Central memory CD8-positive, alpha-beta T cell (primary cell): ENCODE measurements at places on chromosomes 13 and 19.

GRCh38 chr19:35116072-35116801 lies 614 bp downstream of the FXYD3 start:
- DNase-seq = no peak
- H3K4me3 ChIP-seq = no peak overlapping the region
- no peaks in the 10 kb centered on the region for H3K36me3 ChIP-seq
- H3K27ac ChIP-seq = no peak overlapping the region
- peaks cover 10% of the 10 kb centered on the region for H3K27me3 ChIP-seq

GRCh38 chr13:80214521-80214991 lies 126.4 kb downstream of the SPRY2 start:
- no peaks in the 10 kb centered on the region for H3K36me3 ChIP-seq
- DNase-seq = no peak

DNA sequence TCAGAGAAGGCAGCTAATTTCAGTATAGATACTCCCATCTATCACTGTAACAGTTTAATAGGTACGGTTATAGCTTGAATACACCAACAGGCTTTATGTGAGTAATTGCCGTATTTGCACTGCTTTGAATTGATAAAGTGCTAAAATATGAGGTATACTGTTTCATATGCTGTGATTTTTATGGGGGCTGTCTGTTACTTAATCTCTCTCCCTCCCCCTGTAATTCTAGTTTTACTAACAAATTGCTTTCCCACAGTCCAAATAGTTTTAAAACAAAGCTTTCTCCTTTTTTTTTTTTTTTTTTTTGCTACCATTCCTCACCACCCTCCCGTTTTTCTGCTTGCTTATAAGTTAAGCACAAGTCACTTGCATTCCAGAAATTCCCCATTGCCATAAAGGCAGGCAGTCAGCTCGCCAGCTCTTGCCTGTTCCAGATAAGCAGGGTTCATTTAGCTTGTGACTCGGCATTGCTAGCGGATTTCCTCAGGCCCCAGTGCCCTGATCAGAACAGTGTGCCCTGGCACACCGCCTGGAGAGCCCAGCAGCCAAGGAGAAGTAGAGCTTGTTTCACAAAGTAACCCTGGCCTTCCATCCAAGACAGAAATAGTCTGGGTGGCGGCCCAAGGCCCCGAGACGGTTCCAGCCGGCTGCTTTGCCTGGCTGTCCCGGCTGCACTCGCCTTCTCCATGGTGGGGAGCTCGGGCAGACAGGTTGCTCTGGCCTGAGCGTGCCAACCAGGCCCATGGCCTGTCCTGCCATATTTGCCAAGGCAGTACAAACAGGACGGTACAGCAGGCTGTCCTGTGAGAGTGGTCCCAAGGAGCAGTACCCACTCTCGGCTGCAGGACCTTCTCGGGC lies 43.5 kb upstream of the NPAS1 start:
- H3K36me3 ChIP-seq = peaks cover 16% of the 10 kb centered on the region
- H3K4me1 ChIP-seq = peaks cover 52% of the 10 kb centered on the region
- no peaks in the 10 kb centered on the region for H3K27me3 ChIP-seq
- DNase-seq = no peak
- H3K4me3 ChIP-seq = no peak overlapping the region
- peak overlapping the region; percentile 12 for H3K27ac ChIP-seq

GRCh38 chr19:18109733-18110608 lies 12.4 kb downstream of the MAST3 start:
- peak overlapping the region; percentile 80 for H3K4me3 ChIP-seq
- peaks cover 10% of the 10 kb centered on the region for H3K4me1 ChIP-seq
- H3K27ac ChIP-seq = peak overlapping the region; percentile 85
- no peaks in the 10 kb centered on the region for H3K27me3 ChIP-seq

DNA sequence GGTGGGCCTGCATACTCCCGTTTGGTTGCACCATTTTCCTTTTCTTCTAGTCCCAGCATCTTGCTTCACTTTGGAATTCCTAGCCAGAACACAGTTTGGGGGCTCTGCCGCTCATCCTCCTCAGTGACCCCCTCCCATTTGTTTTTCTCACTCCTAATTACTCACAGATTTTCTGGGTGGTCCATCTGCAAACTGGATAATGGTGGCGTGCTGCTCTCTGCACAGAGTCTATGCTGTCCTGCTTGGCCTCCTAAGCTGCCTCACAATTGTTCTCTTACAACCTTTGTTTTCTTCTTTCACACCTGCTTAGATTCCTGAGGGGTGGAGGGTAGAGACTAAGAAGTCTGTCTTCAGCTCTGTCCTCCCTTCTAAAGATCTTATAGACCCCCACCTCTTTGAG lies 80.8 kb downstream of the SHISA2 start:
- peaks cover 44% of the 10 kb centered on the region for H3K4me1 ChIP-seq
- peak overlapping the region; percentile 0 for H3K4me3 ChIP-seq
- no peaks in the 10 kb centered on the region for H3K27me3 ChIP-seq
- DNase-seq = no peak
- peaks cover 1% of the 10 kb centered on the region for H3K36me3 ChIP-seq

- peaks cover 12% of the 10 kb centered on the region for H3K4me1 ChIP-seq
- H3K4me3 ChIP-seq = no peak overlapping the region
- no peak overlapping the region for H3K27ac ChIP-seq
- no peak for DNase-seq
Measured at GRCh38 chr13:98923641-98924397, 54.0 kb downstream of the DOCK9 start.

GRCh38 chr13:32471187-32471922 lies 43.4 kb upstream of the N4BP2L1 start:
- no peaks in the 10 kb centered on the region for H3K4me1 ChIP-seq
- no peaks in the 10 kb centered on the region for H3K27me3 ChIP-seq
- H3K27ac ChIP-seq = no peak overlapping the region
- peaks cover 4% of the 10 kb centered on the region for H3K36me3 ChIP-seq

DNA sequence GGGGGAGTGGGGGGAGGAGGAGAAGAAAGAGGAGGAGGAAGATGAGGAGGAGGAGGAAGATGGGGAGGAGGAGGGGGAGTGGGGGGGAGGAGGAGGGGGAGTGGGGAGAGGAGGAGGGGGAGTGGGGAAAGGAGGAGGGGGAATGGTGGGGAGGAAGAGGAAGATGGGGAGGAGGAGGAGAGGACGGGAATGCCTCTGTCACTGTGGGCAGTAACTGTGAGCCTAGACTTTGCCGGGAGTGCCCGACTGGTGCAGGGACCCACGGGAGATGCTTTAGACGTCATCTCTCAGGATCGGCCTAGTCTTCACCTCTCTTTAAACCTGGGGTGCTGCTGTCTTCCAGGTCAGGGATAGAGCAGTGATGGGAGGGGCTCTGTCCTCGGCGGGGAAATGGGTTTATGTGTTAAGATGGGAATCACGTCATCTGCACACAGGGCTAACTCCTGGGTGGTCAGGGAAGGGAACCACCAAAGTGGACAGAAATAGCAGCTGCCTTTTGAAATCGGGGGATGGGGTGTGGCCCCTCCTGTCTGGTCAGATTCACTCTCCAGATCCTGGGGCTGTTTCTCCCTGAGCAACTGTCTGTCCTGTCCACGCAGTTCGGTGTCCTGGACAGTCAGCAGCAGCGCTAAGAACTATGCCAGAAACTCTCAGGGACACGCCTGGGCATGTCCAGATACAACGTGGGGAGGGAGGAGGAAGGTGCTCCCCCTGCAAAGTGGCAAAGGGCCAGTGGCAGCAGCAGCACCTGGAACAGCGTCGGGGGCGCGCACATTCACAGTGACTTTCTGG lies 26.9 kb downstream of the GAS6 start:
- no peaks in the 10 kb centered on the region for H3K27me3 ChIP-seq
- H3K27ac ChIP-seq = no peak overlapping the region
- no peak overlapping the region for H3K4me3 ChIP-seq
- peaks cover 4% of the 10 kb centered on the region for H3K36me3 ChIP-seq
- DNase-seq = no peak

DNA sequence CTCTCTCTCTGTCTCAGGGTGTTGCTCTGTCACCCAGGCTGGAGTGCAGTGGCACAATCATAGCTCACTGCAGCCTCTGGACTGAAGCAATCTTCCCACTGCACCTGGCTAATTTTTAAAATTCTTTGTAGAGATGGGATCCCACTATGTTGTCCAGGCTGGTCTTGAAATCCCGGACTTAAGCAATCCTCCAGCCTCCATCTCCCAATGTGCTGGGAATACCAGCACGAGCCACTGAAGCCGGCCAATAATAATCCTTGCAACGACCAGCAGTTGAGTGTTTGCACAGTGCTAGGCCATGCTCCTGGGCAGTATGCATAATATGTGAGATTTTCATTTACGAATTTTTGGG lies 640 bp upstream of the EPOR start:
- no peak overlapping the region for H3K4me3 ChIP-seq
- peaks cover 9% of the 10 kb centered on the region for H3K27me3 ChIP-seq
- peaks cover 18% of the 10 kb centered on the region for H3K36me3 ChIP-seq
- H3K4me1 ChIP-seq = peaks cover 31% of the 10 kb centered on the region
- no peak overlapping the region for H3K27ac ChIP-seq
- DNase-seq = no peak
